ENCODE measurements at places on chromosomes 11 and 22. TPM values are rescaled to one million over a fixed set of nuclear protein-coding genes. Genes with fewer than 3 reads are reported as not detected.

Gene FBXO3
- 28.4 TPM for total RNA-seq

Gene OR52N4
- total RNA-seq, result not detected

Gene GRIK4
- 2.2 TPM for total RNA-seq

Gene PATZ1
- total RNA-seq, result 56.8 TPM

Gene OR51B5
- total RNA-seq, result not detected

Gene RBM4
- 147 TPM for total RNA-seq

Gene LDHAL6A
- total RNA-seq, result 0.59 TPM

Data from GM23338 (cell line).